CD4-positive, alpha-beta T cell treated with Interferon gamma for 1 hour (primary cell): ENCODE measurements at places on chromosomes 4 and X.

DNA sequence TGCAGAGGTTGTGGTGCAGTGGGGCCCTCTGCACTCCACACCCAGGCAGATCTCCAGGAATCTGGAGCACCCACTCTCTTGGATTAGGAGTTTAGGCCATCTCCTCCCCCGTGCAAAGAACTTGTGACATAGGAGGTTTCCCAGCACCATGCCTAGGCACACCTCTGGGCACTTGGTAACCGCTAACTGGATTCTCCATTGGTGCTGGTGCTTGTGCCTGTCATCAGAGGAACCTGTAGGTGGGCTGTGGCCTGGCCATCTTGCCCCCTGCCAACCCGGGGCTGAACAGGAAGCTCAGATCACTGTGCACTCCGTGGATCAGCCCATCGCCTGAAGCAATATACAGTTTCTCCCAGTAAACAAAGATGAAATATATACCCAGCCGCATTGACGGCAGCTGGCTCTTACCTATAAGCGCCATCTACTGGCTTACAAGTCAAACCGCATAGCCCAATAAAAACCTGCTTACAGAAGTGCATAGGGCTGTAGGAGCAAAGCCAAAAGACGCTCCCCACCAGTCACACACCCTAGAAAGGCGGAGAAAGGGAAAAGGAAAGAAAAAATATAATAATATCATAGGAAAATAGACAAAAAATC is 19.1 kb upstream of the TEX13B start:
- DNase-seq = peak; percentile 20

- DNase-seq = no peak
Observed at GRCh38 chrX:37955273-37955672, 51.1 kb upstream of the SYTL5 start.

DNA sequence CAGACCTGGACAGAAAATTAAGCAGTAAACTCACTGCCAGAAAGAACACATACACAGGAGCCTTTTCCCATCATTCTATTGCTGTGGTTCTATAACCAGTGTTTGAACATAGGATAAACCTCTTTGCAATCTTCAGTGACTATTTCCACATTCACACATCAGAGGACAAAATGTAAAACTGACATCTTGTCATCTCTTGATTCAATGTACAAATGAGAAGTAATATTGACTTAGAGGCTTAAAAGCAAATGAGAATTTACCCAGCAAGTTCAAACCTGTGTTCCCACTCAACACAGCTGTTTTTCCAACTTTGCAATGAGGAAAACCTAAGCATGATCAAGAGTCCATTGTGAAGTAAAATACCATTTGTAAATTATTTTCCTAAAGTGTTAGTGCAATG is 307.1 kb upstream of the CPXCR1 start:
- DNase-seq = no peak

DNA sequence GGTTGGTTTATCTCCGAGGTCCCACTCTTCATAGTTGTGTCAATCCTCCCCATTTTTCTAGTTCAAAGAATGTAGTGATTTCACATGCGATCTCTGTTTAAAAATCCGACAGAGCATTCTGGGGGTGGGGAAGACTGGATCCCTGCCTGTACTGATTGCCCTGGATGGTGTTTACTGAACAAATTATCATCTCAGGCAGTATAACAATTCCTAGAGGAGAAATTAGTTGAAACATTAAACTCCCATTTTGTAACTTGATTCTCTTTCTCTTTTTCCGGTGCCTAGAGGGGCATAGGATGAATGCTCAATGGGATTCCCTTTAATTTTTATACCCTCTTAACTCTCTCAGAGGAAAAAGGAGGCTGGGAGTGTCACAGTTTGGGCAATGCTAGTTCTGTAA is 10.0 kb upstream of the CWH43 start:
- no peak for DNase-seq

DNA sequence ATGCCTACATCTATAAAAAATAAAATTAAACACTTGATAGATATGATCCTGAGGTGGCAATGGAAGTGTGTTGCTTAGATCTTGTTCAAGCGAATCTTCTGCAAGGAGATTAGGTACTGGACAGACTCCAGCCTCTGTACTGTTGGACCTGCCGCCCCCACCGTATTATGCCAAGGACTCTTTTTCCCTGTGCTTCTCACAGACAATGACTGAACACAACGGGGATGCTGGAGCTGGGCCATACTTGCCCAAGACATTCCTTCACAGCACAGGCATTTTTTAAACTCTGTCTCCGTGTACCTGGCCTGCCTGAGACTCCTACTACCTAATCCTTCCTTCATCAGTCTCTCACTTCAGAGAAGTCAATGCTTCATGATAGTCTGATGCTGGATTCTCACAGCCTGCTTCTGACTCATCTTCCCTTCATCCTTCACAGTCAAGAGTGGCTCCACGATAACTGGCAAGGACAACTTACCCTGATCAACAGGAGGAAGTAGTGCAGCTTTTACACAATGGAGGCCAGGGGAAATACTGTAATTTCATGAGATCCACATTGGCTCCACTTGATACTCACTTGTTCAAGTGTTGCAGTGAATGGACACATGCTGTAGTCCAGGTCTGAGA is 754.6 kb upstream of the AGA start:
- no peak for DNase-seq

GRCh38 chr4:152988721-152989553 is 52.8 kb downstream of the FHDC1 start:
- DNase-seq = no peak

DNA sequence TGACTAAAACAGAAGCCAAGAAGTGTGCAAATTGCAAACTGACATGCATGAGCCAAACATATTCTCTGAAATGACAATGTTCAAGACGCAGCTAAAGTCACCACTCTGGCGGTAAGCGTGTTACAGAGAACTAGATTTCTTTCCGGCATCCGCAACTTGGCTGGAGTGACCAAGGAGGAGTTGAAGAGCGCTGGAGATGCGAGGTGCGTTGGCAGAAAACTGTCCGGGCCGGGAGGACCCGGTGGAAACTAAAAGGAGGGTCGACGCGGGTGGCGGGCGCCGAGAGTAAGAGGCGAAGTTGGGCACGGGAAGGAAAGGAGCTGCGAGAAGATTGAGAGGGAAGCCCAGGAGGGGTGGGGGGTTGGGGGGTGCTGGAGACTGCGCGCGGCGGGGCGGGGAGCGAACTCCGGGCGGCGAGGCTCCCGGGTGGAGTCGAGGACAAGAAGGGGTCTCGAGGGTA is 807 bp downstream of the SEL1L3 start:
- DNase-seq = no peak

DNA sequence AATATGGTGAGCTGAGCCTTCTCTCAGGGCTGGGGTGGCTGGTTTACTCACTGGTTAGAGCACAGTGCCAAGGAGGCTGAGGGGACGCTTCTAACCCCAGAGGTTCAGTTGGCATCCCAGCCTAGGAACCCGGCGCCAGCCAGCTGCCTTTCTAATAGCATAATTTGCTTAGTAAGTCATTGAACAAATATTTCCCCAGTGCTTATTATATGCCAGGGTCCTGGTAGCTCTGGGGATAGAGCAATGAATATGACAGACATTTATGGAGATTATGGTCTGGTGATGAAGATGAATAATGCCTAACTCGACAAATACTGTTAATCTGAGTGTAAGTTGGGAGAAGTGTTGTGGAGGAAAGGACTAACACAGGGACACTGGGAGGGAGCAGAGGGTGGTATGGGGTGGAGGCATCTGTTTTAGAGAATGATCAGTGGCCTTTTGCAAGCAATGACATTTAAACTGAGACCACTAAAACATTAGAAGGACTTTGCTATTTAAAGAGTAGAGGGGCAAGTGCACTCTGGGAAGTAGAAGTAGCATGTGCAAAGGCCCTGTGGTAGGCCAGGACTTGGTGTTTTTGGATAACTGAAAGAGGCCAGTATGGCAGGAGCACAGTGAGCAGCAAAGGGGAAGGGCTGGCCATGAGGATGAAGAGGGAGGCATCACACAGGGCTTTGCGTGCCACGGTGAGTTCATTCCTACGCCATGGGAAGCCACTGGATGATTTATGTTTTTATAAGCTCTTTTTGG is 71.9 kb downstream of the ATG4A start:
- no peak for DNase-seq

DNA sequence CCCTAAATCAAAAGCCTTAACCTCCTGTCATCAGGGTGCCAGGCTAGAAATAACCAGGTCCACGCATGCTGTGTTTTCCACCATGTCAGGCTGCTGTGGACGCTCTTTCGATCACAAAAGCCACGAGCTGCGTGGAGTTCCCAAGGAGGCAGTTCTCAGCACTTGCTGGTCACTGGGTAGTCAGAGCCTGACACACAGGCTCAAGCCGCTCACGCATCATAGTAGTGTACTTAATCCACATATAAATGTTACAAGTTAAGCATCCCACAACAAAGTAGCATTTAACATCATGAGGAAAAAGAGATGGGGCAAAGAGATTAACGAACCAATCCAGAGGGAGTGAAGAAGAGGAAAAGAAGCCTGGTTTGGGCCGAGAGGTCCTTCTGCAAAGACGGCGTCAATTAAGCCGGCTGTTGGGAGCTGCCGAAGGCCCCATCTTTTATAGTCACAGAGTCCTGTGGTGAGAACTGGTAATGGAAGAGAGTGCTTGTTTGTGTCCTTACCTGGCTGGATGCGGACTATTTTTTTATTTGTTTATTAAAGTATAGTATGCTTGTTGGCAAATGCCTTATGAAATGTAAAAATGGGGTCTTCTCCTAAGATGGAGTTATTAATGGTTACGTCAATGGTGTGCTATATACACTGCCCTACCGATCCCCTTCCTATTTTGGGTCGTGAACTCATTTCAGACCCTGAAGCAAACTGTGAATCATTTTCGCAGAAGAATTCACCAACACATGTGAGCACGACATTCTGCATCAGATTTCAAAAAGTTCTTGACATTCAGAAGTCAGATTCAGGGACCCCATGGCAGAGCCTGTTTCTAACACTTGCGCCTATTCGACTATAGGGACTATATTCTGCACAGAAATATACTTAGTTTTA is 675 bp downstream of the PRIMPOL start:
- peak; percentile 7 for DNase-seq

DNA sequence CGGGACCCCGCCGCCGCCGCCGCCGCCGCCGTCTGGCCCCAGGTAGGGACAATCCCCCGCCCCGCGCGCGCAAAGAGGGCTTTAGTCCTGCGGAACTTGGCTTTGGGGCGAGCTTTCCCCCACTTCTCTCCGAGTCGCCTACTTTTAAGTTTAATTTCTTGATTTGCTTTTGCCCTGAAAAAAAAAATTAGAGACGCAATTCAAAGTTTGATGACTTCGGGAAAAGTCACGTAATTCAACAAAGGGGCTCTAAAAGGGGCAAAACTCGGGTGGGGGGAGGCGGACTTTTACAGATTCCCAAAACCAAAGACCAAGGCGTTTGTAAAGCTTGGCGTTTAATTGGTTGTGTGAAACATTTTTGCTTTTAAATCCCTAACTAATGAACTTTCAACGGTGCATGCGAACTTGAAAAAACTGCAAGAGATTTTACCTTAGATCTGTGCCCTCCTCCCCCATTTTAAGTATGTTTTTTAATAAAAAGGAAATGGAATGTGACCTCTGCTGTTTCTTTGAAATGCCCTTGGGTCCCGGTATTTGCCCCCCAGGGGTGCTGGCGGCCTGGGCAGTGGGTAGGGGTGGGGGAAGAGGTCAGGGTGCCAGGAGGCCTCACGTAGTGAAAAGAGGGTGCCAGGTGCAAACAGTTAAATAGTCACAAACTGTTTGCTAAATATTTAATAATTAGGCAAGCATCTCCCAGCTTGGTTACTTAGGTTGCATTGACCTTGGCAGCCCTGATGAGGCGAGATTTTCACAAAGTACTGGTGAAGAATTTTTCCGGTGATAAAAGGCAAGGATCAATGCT is 209.7 kb downstream of the NWD2 start:
- no peak for DNase-seq

DNA sequence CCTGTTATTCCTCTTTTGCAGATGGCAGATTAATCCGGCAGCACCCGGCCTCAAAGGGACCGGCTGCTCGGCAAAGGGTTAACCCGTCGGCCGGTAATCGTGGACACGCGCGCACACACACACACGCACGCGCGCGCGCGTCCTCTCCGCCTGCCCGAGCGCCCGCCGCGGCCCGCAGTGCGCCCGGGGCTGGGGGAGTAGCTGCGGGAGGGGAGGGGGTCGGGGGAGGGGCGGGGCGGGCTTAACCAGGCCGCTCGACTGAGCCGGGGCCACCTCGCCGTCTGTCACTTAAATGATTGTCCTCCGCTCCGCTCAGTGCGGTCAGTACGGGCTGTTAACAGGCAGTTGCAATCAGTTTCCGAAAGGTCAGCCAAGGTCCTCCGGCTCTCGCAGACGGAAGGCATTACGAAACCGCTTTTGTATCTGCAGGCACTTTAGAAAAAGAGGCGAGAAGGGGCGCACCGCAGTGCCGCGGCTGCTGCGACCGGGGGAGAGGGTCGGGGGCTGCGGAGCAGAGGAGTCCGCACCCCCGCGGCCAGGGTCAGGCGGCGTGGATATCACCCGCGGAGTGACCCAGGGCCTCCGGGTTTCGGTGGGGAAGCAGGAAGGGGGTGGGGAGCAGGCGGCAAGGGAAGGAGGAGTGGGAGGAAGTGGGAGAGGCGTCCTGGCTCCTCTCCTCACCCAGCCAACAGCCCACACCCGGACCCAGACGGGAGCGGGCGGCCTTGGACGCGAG is 57.3 kb upstream of the BCOR start:
- DNase-seq = no peak

- no peak for DNase-seq
Observed at GRCh38 chr4:120443116-120443515, 376.5 kb upstream of the MAD2L1 start.

GRCh38 chr4:24428850-24429249 is 155.5 kb downstream of the DHX15 start:
- no peak for DNase-seq

GRCh38 chr4:1053080-1053661 is 41.7 kb downstream of the FGFRL1 start:
- no peak for DNase-seq

- no peak for DNase-seq
Observed at GRCh38 chrX:152915541-152916241, 17.8 kb downstream of the ZNF185 start.

DNA sequence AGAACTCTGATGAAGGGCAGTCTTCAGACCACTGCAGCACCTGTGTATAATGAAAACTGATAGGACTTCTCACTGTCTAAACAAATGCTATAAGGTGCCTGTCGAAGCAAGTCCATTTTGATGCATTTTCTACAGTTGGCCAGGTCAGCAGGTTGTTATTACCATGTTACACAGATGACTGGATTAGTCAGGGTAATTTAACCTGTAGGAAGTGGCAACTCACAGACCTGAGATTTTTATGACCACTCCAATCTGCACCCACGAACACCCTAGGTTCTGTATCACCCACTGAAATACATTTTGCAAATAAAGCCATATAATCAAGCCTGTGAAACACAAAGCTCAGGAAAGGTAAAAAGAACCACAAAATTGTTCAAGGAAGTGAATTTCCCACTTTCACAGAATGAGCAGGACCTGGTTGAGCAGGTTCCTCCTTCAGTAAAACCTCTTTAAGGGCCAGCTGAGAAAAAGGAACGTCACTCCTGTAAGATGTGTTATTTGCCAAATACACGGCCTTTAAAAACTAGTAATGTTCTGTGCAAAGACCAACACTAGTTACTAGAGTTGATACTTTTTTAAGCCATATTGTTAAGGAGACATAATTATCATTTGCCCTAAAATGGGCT is 12.7 kb downstream of the MAML3 start:
- DNase-seq = no peak
